ENCODE measurements at places on chromosomes 13 and 19.

GRCh38 chr19:9757544-9758501 is 10.7 kb downstream of the ZNF846 start:
- ATAC-seq = no peak

DNA sequence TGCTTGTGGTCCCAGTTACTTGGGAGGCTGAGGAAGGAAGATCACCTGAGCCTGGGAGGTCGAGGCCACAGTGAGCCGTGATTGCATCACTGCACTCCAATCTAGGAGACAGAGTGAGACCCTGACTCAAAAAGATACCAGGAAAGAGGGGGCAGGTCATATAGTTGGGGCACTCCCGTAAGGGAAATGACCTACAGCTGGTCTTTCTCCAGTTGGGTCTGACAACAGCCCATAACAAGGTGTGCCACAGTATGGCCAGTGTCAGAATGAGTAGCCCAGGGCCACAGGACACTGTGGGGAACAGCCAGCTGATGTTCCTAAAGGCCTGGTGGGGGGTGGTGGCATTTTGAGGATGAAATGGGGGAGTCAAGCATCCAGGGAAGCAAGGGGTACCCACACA is 10.8 kb downstream of the DNMT1 start:
- ATAC-seq = no peak

DNA sequence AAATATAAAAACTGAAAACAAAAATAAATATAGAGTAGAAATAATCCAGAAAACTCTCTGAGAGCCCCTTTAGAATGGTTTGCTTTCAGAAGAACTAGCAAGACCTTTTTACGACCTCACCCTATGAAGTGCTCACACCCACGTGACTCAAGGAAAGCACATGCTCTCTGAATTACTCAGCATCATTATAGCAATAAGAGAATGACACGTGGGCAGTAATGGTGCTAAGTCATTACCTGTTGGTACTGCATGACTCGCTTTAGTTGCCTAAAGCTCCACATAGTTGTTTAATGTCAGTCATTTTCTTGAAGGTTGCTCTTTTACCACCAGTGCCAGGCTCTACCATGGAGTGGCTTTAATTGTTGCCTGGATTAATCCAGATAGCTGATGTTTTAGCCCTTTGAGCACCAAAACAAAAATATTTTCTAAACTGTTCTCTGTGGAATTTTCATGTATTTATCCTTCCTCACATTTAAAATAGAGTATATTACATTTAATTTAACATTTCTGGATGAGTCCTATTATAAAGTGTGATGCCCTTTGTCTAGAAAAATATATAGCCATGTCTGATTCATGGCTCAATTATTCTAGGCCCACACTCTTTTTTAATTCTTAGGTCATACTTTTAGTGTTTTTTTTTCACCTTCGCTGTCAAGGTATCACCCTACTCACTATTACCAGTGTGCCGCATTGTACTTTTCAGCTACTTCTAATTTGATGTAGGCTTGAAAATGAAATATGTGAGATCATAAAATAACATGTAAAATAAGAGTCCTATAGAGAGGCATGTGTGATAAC is 56.8 kb downstream of the THSD1 start:
- ATAC-seq = peak; percentile 20

- no peak for ATAC-seq
Measured at GRCh38 chr13:51425410-51426042, 27.3 kb downstream of the INTS6 start.

DNA sequence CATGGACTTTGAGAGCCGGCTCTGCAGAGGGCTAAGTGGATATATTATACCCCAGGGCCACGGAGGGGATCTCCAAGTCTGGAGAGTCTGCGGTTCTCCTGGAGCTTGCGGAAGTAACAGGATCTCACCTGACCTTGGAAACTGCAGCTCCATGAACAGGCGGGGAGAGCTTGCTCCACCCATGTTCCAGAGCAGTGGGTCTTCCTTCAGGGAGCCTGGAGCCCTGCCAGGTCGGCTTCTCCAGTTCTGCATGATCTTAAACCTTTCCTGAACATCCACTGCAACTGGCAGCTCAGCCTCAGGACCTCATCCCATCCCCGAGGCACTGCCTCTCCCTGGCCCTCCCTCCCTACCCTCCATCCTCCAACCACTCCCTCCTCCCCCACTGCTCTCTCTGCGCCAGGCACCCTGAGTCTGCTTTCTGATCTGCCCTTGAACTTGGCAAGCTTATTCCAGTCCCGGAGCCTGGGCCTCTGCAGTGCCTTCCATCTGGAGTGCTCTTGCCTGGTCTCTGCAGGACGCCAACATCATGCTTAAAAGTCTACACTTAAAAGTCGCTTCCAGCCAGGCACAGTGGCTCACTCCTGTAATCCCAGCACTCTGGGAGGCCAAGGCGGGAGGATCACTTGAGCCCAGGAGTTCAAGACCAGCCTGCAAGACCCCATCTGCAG is 13.2 kb downstream of the ATCAY start:
- ATAC-seq = no peak

GRCh38 chr13:46667687-46668281 is 114.8 kb downstream of the LRCH1 start:
- peak; percentile 74 for ATAC-seq

- ATAC-seq = no peak
Measured at GRCh38 chr19:35264268-35265125, 4.3 kb upstream of the USF2 start.

DNA sequence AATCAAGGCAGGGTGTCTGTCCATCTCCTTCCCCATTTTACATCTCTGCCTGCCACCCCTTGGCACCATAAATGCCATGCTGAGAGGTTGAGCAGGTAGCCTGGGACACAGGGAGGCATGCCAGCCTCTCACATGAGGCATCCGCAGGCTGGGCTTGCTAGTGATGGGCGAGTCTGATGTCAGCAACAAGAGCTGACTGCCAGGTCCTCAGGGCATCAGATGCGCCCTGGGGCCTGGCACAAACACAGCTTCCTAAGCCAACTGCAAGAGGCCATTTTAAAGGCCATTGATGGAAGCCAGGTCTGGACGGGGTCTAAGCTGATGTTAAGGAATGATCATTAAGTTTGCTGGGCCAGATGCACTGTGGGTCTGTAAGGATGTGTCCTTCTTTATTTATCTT is 34.6 kb downstream of the MYH14 start:
- no peak for ATAC-seq

Measured in stimulated activated memory B cell treated with anti-CD40 and anti-IgM and Interleukin-4, amounts not matched to agents 10 μg/mL and 1 μg/mL and 100 μg/mL, for 72 hours (primary cell).